Activated CD4-positive, alpha-beta T cell treated with anti-CD3 and anti-CD28 coated beads for 4 hours (primary cell): ENCODE measurements at places on chromosomes 2 and 18.

- DNase-seq: no peak
Observed at GRCh38 chr18:49177812-49178211, 227.0 kb upstream of the SMAD7 start.

- no peak for DNase-seq
Observed at GRCh38 chr2:150371044-150371818, 116.2 kb downstream of the RND3 start.

GRCh38 chr2:114609203-114609602 is 166.8 kb downstream of the DPP10 start:
- DNase-seq: no peak

GRCh38 chr18:677145-677544 is 19.7 kb downstream of the TYMS start:
- DNase-seq: no peak

DNA sequence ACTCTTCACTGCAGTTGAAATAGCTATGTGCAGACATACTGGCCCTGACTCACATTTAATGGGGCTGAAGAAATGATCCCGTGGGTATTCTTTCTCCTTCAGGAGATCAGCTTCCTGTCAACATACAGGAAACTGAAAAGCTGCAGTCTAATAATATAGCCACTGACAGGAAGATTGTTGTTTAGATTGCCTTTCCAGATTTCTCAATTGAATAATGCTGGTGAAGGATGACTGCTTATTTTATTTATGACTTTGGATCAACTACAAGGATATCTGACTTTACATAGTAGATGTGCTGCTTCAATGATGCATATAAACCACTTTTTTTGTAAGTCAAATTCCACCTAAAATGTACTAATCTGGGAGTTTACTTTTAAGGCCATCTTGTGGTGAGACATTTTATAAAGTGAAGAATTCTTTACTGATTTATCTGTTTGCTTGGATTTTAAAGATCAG is 93.4 kb upstream of the MAP4K3 start:
- DNase-seq: no peak
